B cell (primary cell): ENCODE measurements at places on chromosomes 6 and 20.

DNA sequence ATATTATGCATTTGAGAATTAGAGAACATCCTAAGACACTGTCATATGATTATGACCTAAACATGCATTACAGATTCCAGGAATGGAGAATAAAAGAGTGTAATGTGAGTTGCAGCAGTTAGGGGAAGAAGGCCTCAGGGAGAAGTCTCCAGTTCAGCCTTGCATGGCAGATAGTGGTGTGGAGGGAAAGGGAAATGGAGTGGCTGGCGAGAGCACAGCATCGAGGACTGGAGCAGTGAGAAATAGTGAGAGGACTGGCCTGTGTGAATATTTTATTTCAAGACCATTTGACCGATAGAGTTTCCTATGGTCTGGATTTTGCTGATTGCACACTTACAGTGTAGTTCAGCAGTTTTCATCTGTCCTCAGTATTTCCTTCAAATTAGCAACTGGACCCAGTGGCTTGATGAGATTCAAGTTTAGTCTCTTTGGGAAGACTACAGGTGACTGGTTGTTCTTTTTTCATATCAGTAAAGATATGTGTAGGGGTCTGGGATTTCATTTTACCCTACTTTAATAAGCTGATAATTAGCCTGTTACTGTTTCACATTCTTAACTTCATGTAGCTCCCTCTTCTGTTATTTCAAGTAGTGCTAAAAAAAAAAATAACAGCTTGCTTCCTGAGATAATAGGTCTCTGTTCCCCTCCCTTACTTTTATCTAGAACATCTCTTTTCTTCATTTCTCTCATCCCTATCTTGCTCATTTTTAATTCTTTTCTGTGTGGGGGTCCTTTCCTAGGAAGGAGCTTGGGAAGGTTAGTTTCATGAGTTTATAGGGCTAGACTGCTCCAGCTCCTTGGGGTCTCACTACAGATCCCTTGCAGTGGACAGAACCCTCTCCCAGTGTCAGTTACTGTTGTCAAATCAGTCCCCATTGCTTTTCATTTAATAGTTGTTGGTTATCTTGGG is 27.9 kb downstream of the BLTP3A start:
- no peak for DNase-seq

DNA sequence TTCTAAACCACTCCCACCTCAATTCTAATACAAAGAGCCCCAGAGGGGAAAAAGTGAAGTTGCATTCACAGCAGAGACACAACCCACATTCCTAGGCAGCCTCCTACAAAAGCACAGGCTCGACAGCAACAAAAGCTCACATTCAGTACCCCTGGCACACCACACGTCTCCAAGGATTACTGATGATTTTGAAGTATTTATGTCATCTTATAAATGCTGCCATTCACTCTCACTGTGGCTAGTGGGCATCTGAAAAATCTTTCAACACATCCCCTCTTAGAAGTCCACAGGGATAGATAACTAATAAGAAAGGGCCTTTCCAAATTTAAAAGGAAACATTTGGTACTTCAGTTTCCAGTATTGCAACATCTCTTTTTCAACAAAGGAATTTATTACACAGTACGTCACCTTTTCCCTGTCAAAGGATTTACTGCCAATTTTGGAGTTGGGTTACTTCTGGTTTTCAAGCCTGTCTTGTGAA is 146.7 kb downstream of the TASP1 start:
- no peak for DNase-seq

GRCh38 chr6:43647613-43648012 is 2.8 kb downstream of the RSPH9 start:
- DNase-seq, result no peak

- DNase-seq, result no peak
Observed at GRCh38 chr20:47228654-47229053, 127.8 kb downstream of the ZMYND8 start.

DNA sequence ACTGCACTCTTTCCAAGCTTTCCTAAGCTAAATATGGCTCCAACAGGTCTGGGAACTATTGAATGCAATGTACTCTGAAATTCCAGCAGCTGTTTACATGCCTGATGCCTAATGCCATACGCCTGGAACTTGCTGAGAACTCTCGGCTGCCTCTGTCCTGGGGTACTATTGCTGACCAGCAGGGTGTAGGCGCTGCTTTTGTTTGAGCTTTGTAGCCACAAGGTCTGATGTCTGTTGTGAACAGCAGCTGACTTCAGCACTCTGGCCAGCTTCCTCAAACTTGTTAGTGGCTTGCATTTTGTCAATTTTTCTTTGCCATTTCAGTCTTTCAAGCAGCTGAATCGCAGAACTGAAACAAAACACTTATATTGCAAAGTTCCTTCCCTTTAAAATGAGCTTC is 26.7 kb downstream of the SAYSD1 start:
- DNase-seq, result peak; percentile 14

DNA sequence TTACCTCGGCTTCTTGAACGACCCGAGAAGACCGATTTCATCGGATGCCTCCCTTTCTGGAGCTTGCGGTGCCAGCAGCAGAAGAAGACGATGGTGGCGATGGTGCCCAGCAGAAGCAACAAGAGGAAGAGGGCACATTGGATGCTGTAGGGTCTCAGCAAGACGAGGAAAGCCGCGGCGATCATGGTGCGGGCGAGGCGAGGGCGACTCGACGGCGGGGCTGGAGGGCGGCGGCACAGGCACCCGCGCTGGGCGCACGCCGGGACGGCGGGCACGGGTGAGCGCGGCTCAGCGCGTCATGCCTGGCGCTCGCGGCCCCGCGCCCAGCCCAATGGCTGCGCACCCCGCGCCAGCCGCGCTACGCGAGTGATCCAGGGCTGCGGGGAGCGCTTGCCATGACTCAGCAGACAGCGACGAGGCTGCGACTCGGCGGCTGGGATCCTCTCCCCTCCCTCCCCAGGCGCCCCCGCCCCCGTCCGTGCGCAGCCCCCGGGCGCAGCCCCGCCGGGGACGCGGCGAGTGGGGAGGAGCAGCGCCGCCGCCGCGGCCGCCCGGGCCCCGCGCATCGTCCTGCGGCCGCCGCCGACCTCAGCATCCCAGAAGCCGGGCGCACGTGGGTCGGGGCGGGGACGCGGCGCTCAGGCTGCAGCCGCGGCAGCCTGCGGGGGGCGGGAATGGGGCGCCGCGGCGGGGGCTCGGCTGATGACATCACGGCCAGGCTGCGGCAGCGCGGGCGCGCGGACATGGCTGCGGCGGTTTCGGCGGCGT is at the start of gene BEND6:
TSS of gene BEND6 (plus strand) at position 705 of the 768 bp plus-strand sequence. CDS start 26,704 bp downstream, outside the sequence.
- peak; percentile 47 for DNase-seq

DNA sequence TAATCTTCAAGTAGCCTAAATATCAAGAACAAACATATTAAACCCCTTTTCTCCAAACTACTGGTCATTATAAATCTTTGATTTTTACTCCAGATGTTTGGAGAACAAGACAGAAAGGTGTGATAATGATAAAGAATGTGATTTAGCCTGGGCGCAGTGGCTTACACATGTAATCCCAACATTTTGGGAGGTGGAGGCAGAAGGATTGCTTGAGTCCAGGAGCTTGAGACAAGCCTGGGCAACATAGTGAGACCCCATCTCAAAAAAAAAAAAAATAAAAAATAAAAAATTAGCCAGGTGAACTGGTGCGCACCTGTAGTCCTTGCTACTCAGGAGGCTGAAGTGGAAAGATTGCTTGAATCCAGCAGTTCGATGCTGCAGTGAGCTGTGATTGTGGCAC is 35.1 kb upstream of the FUCA2 start:
- no peak for DNase-seq

DNA sequence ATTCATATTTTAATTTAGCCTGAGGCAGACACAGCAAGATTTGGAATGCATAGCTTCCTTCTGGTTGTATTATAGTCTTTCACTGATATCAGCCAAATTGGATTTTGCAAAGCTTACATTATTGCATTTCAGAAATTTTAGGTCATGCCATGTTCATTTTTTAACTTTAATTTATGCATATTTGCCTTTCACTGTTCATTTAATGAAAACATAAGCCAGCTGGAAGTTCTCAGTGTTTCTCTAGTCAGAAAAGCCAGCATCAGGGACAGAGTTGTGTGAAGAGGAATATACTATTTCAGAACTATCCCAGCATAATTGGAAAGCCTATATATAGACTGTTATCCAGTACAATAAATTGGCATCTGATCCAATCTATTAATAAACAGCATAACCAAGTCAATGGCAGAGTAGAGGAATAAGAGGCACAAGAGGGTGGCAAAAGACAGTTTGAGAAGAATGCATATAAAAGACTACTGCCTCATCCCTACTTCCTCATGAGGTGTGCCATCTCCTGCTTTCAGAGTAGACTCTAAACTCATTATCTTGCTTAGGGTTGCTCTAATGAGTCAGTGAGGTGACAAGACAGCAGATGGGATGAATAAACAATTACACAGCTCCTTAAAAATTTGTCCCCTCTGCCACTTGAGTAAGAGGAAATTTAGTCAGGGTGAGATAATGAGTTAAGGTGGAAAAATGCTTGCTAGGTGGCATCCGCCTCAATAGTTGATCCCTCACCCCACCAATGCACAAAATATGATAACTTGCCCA is 159.8 kb upstream of the HCRTR2 start:
- DNase-seq, result no peak

DNA sequence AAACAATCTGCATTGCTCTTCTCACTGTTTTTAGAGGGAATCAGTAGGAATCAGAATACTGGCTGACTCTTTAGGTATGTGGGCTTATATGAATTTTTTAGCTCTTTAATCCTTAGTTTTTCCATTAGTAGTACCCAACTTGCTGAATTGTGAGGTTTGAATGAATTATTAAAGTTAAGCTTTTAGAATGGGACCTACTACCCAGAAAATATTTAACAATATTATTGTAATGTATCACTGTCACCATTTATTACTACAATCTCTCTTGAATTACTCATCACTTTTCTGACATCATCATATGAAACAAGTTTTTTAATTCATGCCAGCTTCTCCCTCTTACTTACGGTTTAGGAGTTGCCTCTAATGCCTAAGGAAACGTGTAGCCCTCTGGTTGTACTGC is 212.7 kb downstream of the BCKDHB start:
- no peak for DNase-seq

- no peak for DNase-seq
Observed at GRCh38 chr20:7703551-7703961, 236.7 kb downstream of the HAO1 start.

DNA sequence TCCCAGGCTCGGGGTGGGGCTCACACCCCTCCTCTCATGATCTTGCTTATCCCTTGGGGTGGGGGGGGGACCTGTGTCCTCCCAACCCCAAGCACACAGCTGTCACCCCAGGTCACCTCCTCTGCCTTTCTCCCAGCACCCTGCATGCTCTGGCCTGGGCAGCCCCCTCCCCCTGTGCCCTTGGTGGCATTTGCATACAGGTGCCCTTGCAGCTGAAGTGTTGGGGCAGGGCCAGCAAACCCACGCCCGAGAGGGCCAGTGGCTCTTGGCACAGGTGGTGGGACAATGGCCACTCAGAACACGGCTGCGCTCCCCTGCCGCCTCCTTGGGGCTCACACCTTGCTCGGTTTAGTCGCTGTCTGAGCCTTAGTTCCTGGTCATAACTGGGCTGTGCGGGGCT is 11.3 kb upstream of the MYT1 start:
- DNase-seq, result no peak

DNA sequence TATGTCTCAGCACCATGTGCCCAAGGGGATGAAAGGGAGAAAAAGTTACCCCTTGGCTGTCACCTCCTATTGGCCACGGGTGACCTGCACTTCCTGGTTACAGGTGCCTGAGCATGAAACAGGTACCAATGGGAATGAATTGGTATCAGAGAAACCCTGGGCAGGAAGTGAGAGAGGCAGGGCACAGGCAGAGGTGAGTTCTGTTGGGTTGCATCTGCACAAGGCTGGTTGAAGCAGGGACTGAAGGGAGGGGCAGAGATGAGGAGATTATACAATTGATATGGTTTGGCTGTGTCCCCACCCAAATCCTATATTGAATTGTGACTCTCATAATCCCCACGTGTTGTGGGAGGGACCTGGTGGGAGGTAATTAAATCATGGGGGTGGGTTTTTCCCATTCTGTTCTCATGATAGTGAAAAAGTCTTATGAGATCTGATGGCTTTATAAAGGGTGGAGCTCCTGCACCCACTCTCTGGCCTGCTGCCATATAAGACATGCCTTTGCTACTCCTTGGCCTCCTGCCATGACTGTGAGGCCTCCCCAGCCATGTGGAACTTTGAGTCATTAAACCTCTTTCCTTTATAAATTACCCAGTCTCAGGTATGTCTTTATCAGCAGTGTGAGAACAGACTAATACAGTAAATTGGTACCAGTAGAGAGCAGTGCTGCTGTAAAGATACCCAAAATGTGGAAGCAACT is 291.8 kb downstream of the LRFN2 start:
- DNase-seq, result no peak

DNA sequence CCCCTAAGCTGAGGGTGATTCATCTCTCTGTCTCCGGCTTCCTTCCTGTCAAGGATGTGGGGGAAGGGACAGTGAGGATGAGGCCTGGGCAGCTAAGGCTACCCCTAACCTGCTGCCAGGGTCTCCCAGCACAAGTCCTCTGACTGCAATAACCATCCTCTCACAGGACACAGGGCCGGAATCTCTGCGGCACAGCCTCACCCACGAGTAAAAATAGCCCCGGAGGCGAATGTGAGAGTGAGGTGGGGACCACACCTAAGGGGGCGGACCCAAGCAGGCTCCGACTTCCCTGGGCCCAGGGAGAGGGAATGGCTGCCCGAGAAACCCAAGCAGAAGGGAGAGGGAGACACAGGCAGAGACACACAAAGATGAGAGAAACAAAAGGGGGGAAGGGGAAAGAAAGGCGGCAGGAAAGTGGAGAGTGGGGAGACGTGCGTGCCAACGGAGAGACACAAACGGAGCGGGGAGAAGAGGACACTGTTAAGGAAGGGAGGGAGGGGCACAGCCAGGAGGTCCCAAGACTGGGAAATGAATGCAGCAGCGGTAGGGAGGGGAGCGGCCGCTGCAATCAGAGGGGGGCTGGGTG is 1.4 kb downstream of the CLIC1 start:
- DNase-seq, result peak; percentile 50

- no peak for DNase-seq
Observed at GRCh38 chr20:59064214-59064722, 21.7 kb upstream of the PRELID3B start.

DNA sequence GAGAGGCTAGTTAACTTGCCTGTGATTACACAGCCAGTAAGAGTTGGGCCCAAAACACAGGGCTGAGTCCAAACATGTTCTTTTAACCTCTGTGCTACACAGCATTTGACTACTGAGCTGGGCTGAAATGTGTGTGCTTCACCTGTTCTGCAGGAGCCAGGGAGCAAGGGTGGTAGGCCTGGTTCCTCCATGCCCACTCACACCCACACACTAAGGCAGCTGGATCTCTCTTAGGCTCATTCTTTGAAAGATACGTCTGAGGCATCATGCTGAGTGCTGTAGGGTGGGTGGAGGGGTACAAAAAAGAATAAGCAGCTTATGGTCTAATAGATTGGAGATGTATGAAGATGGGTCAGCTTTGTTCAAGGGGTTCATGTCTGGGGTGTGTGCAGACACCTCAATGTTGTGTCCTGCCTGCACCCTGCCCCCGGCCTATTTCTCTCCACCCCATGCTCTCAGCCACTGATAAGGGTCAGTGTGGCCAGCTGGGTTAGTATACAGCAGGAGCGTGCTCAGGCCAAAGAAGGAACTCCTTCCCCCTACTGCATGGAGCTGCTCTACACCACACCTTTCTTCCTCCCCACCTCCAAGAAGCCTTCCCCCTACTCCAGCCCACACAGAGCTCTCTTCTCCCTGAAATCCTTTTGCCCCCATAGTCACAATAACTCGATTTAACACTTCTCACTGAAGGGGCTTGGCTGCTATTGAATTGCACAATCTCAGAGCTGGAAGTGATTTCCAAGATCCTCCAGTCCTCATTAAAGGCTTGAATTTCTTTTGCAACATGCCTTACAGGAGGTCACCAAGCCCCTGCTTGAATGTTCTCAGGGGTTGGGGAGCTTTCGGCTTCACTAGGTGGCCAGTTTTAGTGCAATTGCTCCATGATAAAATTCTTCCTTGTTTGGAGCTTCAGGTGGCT is 3.4 kb downstream of the PPP2R5D start:
- DNase-seq, result no peak
